Endothelial cell of umbilical vein (primary cell): ENCODE measurements at places on chromosomes 11 and 22. TPM values are rescaled to one million over a fixed set of nuclear protein-coding genes. Genes with fewer than 3 reads are reported as not detected.

GRCh38 chr22:33920197-33920540 is at the start of gene LARGE1:
TSS of gene LARGE1 (minus strand) at chr22:33920476.
- H3K36me3 ChIP-seq: no peaks in the 10 kb centered on the region
- no peak within 1 kb of the TSS for H3K27ac ChIP-seq
- DNase-seq: no peak
- peaks cover 4% of the 10 kb centered on the region for H3K4me1 ChIP-seq

DNA sequence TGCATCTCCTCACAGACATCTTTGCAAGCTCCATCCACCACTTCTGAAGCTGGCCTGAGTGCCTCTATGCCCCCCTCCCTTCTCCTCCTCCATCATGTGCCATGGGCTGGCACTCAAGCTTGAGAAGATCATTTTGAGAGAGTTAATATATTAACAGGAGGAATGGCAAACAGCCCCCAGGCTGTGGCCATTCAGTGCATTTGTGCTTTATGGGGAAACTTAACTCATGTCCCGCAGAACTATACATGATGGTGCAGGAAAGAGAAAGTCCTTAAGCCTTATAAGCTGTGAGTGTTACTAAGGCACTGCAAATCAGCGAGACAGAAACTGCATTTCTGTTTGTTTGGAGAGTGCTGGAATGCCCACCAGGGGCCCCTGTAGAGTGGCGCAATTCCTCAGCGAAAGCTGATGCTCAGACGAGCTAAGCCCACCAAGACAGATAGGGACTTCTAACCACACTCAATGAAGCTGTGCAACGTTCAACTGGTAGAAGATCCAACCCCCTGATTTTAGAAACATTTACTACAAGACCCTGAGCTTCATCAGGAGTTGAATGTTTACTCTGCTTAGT is 26.8 kb upstream of the PHLDA2 start:
- H3K4me1 ChIP-seq: peaks cover 30% of the 10 kb centered on the region
- H3K27ac ChIP-seq: no peak overlapping the region
- peaks cover 32% of the 10 kb centered on the region for H3K36me3 ChIP-seq
- no peaks in the 10 kb centered on the region for H3K27me3 ChIP-seq
- no peak overlapping the region for H3K4me3 ChIP-seq

GRCh38 chr11:130389335-130389935 is 39.0 kb downstream of the ADAMTS8 start:
- H3K36me3 ChIP-seq: no peaks in the 10 kb centered on the region
- no peak for DNase-seq
- no peaks in the 10 kb centered on the region for H3K27me3 ChIP-seq
- no peak overlapping the region for H3K4me3 ChIP-seq
- no peak overlapping the region for H3K27ac ChIP-seq

DNA sequence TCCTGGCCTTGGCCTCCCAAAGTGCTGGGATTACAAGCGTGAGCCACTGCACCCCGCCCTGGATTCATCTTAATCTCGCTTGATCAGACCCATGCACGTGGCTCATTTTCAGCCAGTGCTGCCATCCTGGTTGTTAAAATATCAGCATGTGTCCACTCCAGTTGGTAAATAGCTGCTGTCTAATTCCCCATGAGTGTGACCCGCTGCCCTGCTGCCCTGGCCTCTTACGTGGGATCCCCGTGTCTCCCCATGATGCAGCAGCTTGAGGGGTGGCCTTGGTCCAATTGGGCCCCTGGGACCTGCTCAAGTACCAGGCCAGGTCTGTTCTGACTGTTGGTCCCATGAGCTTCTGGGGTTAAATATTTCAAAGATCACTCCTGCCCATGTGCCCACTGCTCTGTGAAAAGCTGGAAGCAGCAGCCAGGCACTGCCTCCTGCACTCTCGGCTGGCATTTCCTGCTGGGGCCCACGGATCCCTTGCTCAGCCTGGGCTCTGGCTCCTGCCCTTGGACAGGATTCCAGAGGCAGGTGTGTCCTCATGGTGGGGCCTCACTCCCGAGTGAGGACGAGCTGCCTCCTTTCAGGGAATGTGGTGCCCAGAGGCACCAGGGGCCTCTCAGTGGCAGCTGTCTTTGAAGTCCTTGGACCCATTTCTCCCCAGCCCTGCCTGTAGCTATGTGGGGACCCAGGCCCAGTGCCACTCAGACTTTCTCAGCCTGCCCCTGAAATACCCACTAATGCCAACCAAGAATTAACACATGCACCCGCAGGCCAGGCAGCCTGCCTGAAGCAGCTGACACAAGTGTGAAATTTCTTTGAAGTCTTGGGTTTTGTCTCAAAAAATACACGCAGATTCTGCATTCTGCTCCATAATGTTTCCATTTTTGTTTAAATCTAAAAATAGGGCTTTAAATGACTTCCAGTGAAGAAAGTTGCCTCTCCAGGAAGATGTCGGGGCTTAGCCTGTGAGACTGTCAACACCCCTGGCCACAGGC is 38.1 kb upstream of the PRDM11 start:
- no peaks in the 10 kb centered on the region for H3K36me3 ChIP-seq
- no peak overlapping the region for H3K4me3 ChIP-seq

DNA sequence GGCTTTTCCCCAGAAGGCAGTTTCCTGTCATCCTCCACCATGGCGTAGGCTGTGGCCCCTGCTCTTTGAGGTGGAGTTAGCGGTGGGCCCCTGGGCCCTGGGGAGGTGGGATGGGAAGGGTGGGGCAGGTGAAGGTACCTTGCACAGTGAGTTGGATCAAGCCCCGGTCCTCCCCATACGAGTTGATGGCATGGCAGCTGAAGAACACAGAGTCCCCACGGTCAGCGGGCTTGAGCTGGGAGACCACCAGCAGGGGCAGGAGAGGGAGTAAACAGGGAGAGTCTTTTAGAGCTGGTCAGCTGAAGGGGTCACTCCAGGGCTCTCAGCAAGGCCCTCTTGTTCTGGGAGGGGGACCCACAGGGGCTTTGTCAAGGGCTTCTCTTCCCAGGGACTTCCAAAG is 153.4 kb downstream of the CEP164 start:
- H3K4me1 ChIP-seq: no peaks in the 10 kb centered on the region
- H3K4me3 ChIP-seq: no peak overlapping the region
- H3K27ac ChIP-seq: no peak overlapping the region
- no peaks in the 10 kb centered on the region for H3K36me3 ChIP-seq
- no peak for DNase-seq

DNA sequence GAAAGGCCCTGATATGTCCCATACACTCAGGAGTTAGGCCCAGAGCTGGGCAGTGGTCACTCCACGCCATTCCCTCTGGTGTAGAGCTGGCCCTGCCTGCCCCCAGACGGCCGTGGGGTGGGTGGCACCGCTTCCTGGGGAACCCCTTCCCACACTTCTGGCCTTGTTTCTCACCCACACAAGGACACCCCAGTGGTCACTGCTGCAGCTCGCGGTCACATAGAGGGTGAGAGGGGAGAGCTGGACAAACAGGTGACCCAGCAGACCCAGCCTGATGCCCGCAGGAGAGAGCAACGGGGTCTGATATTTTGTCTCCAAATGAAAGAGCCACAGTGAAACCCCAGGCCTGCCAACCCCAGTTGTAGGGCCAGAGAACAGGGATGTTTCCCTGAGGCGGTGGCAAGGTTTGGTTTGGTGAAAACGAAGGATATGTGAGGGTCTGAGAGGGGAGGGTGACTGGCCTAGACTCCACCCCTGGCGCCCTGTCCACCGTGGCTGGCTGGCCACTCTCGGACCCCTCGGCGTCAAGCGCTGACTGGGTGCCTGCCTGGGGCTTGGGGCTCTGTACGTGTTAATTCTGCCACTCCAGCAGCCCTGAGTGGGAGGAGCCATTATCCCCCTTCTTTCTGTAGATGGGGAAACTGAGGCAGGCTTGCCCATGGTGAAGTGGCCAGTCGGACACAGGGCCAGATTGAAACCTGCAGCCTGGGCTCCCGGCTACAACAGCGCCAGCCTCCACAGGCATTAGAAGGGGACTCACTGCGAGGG is 71.0 kb upstream of the PPARA start:
- no peak overlapping the region for H3K4me3 ChIP-seq
- H3K27ac ChIP-seq: peak overlapping the region; percentile 46
- no peaks in the 10 kb centered on the region for H3K27me3 ChIP-seq

DNA sequence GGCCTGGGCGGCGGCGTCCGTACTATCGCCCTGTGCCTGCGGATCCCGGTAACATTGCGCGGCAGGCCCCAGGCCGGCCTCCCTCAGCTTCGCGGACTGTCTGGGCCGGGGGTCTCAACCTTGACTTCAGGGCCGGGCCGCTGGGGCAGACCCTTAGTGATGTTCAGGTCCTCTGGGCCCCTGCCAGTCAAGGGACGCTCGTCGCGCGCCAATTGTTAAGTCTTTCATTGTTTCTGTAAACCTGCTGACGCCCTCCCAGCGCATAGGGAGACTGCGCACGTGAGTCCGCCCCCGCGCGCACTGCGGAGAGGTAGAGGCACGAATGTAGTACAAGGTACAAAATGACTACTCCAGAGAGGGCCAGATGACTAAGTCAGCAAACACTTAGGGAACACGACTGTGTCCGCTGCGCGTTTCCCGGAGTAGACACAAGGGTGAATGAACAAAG is 451 bp upstream of the HDHD5 start:
- DNase-seq: no peak
- H3K36me3 ChIP-seq: no peaks in the 10 kb centered on the region
- H3K27me3 ChIP-seq: no peaks in the 10 kb centered on the region
- peaks cover 15% of the 10 kb centered on the region for H3K4me1 ChIP-seq
- peak overlapping the region; percentile 24 for H3K4me3 ChIP-seq

GRCh38 chr11:119512369-119512768 is 89.4 kb upstream of the THY1 start:
- DNase-seq: no peak
- no peak overlapping the region for H3K27ac ChIP-seq
- H3K36me3 ChIP-seq: no peaks in the 10 kb centered on the region
- no peak overlapping the region for H3K4me3 ChIP-seq

- H3K27ac ChIP-seq: no peak overlapping the region
- no peak for DNase-seq
- peaks cover 8% of the 10 kb centered on the region for H3K4me1 ChIP-seq
- peaks cover 5% of the 10 kb centered on the region for H3K36me3 ChIP-seq
- no peak overlapping the region for H3K4me3 ChIP-seq
Observed at GRCh38 chr22:19064354-19065054, 57.7 kb downstream of the DGCR2 start.

OR51B5 gene
- total RNA-seq: not detected in 2 replicates

TCF20 gene
- total RNA-seq: 36.7 and 38.3 TPM in 2 replicates

TNNT3 gene
- total RNA-seq: not detected in 2 replicates

BCO2 gene
- 1.4 and 1.9 TPM in 2 replicates for total RNA-seq

C22orf42 gene
- not detected in 2 replicates for total RNA-seq

TBX1 gene
- 30.2 and 38.2 TPM in 2 replicates for total RNA-seq

TMEM132A gene
- total RNA-seq: 106 and 120 TPM in 2 replicates
